Daoy (cell line): ENCODE measurements at places on chromosomes 4 and X. TPM values are rescaled to one million over a fixed set of nuclear protein-coding genes. Genes with fewer than 3 reads are reported as not detected.

GPR50 gene
- not detected in 2 replicates for total RNA-seq

TMEM128 gene
- 19.3 and 19.4 TPM in 2 replicates for total RNA-seq

GRCh38 chr4:123593655-123594054, 197.1 kb downstream of the SPRY1 start:
- DNase-seq = no peak

DNA sequence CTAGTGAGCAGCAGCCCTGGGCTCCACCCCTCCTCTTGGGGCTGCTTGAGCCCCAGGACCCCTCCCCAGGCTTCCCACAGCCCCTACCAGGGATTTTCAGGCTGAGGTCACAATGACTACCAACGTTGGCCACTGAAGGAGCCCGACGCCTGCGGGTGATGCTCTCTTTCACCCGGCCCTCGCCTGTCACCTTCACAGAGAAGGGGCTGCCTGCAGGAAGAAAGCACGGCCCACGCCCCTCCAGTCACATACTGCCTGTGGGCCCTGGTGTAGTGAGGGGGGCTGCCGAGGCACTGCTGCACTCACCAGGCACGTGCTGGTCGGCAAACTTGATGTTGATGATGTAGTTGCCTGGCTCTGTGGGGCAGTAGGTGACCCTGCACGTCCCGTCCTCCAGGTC, 22.0 kb downstream of the FLNA start:
- no peak for DNase-seq

DNA sequence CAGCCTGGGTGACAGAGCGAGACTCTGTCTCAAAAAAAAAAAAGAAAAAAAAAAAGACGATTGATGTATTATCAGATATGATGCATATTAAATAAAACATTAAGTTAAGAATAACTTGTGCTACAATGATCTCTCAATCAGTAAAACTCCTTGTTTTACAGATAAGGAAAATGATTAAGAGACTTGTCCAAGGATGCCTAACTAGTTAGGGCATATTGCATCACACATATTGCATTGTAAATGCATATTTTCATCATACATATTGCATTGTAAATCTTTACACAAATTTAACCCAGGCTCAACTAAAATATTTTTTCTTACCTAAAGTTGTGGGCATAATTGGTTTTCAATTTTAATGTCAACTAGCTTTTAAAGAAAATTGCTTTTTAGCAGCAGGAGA, 26.3 kb downstream of the TBCK start:
- DNase-seq = no peak

GRCh38 chr4:184384810-184385557, 89.4 kb downstream of the IRF2 start:
- no peak for DNase-seq

GRCh38 chr4:147879676-147880075, 147.8 kb downstream of the ARHGAP10 start:
- DNase-seq = no peak

- no peak for DNase-seq
These were observed 94.2 kb upstream of the TEX13D start for GRCh38 chrX:124238268-124238667.

DNA sequence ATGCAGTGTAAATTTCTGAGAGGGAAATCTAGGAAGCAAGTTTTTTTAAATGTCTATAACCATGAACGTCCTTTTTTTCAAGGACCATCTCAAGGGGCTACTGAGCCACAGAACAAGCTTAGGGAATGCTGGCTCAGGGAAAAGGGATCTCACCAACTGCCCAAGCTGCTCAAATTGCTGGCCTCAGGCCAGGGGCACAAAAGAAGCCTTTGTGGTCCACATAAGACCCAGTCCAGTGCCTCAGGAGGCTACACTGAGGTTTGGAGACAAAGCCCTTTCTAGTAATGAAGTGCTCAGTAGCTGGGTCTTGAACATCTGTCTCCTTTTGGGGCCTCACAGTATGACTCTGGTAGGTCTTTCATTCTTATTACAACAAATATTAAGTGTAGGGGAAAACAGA, 305.5 kb downstream of the RAB28 start:
- DNase-seq = no peak

- DNase-seq = no peak
These were observed 25.2 kb downstream of the PPP2R3B start for GRCh38 chrX:361231-362145.

- no peak for DNase-seq
These were observed 85.3 kb downstream of the ABLIM2 start for GRCh38 chr4:8073206-8073863.

- DNase-seq = no peak
These were observed 795.6 kb upstream of the GALNTL6 start for GRCh38 chr4:171017593-171017992.

DNA sequence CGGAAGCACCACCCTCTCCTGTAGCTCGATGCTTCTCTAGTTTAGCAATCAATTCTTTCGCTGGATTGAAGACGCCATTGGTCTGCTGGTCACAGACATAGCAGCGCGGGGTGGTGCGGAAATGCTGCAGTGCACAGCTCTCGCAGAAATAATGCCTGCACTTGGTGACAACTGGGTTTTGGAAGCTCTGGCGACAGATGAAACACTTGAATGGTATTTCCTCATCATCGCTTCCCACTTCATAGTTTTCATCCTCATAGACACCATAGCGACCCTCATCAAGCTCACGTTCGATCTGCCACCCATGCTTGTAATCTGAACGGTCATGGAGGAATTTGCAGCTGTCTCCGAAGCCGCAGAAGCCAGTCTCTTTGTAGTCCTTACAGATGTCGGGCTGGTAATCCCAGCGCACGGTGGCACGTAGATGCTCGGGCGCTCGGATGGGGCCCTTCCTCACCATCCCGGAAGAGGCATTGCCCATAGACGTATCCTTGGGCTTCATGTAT, 854 bp downstream of the RNF113A start:
- peak; percentile 9 for DNase-seq

GRCh38 chr4:891747-892146, 40.4 kb downstream of the GAK start:
- DNase-seq = no peak

DNA sequence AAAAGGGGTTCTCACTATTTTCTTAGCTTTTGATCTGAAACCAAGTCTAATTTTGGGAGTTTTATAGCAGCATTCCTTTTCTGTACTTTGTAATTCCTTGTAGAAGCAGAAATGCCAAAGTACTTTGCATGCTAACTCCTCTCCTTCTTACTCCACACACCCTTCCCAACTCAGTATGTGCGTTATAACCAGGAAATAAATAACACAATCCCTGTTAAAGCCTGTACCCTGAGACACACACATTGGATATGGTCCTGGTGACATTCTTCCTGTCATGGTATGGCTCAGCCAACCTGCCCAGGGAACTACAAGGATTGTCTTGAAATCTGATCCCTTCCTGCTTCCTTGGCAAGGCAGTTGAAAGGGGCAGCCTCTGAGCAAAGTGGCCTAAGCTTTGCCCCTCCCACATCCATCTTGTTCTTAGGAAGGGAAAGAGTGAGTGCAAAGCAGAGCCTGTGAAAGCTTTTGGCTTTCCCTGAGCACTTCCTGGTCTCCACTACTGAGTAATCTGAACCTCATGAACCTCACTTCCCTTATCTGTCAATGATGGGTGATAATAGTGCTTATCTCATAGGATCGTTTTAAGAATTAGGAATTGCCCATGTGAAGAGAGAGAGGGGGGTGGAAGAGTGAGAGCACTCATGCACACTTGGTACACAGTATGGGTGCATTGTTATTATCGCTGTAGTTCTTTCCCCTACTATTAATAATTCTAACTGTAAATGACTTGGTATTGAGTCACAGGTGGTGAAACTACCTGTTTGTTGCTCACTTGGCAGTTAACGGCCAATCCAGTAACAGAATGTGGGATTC, 109.3 kb downstream of the AFF2 start:
- DNase-seq = no peak

DNA sequence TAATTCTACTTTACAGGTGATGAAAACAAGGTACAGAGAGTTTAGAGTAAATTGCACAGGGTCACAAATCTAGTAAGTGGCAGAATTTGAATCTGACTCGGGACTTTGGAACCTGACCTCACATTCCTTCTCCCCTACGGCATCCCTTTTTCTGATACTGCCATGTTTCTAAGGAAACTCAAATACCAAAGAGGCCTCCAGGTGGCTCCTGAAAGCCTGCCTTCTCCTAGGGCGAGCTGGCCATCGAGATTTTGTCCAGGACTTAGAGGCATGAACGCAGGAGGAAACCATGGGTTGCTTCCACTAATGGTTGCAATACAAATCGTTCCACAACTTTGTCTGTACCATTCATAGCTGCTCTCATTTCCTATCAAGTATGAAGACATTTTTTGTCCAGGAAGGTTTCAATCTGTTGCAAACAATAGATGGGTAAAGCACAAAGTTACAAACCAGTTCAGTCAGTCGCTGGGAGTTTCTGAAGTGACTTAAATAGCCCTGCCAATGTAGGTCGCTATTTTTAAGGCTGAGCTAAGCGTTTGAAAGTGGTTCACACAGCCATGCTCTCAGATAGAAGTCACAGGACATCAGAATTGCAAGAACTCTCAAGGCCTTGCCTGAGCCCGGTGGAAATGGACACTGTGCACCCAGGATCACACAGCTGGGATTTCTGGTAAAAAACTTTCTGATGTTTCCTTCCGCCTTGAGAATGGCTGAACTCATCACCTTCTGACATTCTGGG, 296.6 kb upstream of the PRPS2 start:
- no peak for DNase-seq
